Activated T-helper 1 cell treated with anti-CD3 and anti-CD28 coated beads, Interleukin-12 subunit alpha, Interleukin-12 subunit beta, Interleukin-2, Interleukin-4 antibody, amounts not matched to agents 30 ng/mL and 10 ng/mL and 1 ng/mL, durations not matched to agents 14 hours and 24 hours and 36 hours (primary cell): ENCODE measurements at places on chromosomes 4 and X. TPM values are rescaled to one million over a fixed set of nuclear protein-coding genes. Genes with fewer than 3 reads are reported as not detected.

CORIN gene
- total RNA-seq = not detected in 2 replicates

INTS6L gene
- 38.3 and 38.7 TPM in 2 replicates for total RNA-seq

APLN gene
- 0.12 and 0.26 TPM in 2 replicates for total RNA-seq

CT55 gene
- total RNA-seq = not detected in 2 replicates

CLTRN gene
- 0.17 TPM in 1 of 2 replicates, not detected in the other for total RNA-seq

IL1RAPL2 gene
- total RNA-seq = not detected in 2 replicates

DNA sequence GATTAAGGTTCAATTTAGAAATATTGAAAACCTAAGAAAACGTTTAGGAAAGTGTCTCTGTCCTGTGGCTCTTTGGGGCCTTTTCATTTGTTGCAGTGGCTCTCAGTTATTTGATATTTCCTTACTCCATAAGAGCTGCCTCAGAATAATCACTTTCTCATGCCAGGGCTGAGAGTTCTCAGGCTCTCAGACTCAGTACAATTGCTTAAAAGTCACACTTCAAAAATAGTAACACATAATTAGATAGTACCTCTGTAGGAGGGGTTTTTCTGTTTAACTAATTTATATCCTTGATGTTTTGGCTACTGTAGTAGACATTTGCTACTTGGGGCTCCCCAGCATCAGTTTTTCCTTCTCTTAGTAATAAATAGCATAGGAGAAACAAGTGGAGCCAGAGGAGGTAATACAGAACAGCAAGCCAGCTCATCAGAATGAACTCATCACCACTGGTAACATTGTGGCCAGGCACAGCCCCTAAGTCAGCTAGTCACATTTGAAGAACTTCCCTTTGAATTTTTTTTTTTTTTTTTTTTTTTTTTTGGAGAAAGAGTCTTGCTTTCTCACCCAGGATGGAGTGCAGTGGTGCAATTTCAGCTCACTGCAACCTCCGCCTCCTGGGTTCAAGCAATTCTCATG is 8.0 kb upstream of the HNRNPD start:
- peaks cover 5% of the 10 kb centered on the region for H3K4me1 ChIP-seq
- H3K27ac ChIP-seq = no peak overlapping the region
- H3K27me3 ChIP-seq = peaks cover 7% of the 10 kb centered on the region
- peaks cover 5% of the 10 kb centered on the region for H3K36me3 ChIP-seq
- H3K4me3 ChIP-seq = no peak overlapping the region

DNA sequence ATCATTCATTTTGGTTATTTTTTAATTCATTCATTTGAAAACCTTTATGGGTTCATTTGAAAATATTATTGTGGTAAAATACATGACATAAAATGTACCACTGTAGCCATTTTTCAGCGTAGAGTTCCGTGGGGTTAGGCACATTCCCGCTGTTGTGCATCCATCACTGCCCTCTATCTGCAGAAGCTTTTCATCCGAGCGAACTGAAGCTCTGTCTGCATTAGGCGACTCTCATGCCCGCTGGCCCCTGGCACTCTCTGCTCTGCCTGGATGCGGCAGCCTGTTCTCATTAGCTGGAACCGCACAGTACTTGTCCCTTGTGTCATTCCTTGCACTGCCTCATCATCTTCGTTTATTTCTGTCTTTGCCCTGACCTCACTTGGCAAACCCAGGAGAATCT is 17.5 kb downstream of the CFAP99 start:
- H3K36me3 ChIP-seq = no peaks in the 10 kb centered on the region
- no peak overlapping the region for H3K4me3 ChIP-seq

DNA sequence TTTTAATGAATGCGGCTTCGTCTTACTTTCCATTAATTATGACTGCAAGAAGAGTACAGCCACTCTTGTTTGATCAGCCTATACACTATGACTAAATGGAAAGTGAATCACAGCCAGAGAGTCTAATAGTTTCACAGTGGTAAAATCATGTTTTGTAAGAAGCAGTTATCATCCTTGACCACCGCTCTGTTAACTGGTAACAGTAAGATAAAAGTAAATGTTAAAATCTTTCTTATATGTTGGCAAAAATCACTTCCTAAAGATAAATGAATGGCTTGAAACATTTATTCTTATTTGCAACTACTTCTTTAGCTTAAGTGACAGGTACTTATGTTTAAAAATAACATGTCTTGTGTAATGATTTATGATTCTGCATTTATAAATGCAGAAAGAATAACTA is 13.2 kb downstream of the GALNT7 start:
- H3K27me3 ChIP-seq = no peaks in the 10 kb centered on the region
- H3K36me3 ChIP-seq = no peaks in the 10 kb centered on the region
- H3K4me3 ChIP-seq = no peak overlapping the region
- DNase-seq = no peak
- H3K4me1 ChIP-seq = peaks cover 12% of the 10 kb centered on the region

- no peaks in the 10 kb centered on the region for H3K27me3 ChIP-seq
- H3K27ac ChIP-seq = no peak overlapping the region
Measured at GRCh38 chr4:141905751-141906150, 269.4 kb downstream of the IL15 start.

- DNase-seq = no peak
- no peak overlapping the region for H3K27ac ChIP-seq
- H3K4me1 ChIP-seq = no peaks in the 10 kb centered on the region
- H3K27me3 ChIP-seq = no peaks in the 10 kb centered on the region
Measured at GRCh38 chr4:4408132-4408523, 21.2 kb downstream of the NSG1 start.

DNA sequence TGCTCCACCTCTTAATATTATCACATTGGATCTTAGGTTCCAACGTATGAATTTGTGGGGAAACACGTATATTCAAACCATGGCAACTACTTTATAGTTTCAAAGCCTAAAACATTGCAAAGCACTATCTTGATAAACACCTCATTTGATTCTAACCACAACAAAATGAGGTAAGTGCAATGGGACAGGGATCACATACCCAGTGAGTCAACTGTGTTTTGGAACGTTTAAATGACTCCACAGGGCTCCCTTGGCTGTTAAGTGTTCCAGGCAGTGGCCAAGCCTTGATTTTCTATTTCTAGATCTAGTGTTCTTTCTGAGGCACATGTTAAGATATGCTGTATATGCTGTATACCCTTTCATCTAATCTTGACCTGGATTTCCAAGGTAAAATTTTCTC is 54.5 kb upstream of the C1QTNF7 start:
- no peak for DNase-seq
- H3K4me1 ChIP-seq = peaks cover 50% of the 10 kb centered on the region
- no peak overlapping the region for H3K4me3 ChIP-seq
- H3K36me3 ChIP-seq = no peaks in the 10 kb centered on the region
- H3K27me3 ChIP-seq = peaks cover 2% of the 10 kb centered on the region

DNA sequence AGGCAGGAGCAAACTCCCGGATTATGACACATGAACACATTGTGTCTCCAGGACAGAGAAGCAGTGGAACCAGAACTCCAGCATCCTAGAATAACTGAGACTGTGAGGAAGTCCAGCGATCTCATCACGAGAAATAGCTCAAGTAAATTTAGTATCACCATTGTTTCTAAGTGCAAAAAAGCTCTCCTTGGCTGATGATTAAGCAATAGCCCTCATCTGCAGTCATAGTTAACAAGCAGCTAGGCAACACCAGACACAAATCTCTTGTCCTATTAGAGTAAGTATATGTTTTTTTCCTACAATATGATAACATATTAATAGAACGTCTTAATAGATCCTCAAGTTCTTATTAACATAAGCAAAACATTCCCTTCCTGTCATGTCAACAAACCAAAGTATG is 2.4 kb upstream of the CFAP299 start:
- no peak for DNase-seq
- H3K4me1 ChIP-seq = peaks cover 7% of the 10 kb centered on the region
- peaks cover 24% of the 10 kb centered on the region for H3K27me3 ChIP-seq
- H3K4me3 ChIP-seq = no peak overlapping the region
- H3K27ac ChIP-seq = no peak overlapping the region
- no peaks in the 10 kb centered on the region for H3K36me3 ChIP-seq

DNA sequence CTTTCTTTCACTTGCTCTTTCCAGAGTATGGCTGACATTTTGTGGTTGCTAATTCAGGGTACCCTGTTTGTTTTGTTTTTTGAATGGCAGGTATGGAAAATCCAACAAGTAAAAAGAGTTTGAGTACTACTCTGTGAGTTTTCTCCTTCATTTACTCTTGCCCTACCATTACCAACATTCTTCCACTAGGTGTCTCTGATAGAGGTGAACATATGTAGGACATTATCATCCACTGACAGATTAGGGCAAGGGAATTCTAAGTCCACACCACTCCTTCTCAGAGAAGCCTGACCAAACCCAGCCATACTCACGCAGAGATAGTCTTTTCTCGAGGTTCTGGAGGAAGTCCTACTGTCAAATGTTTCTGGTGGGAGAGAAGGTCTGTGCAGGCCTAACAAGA is 36.7 kb upstream of the HDAC8 start:
- H3K27ac ChIP-seq = no peak overlapping the region
- no peaks in the 10 kb centered on the region for H3K27me3 ChIP-seq
- H3K4me3 ChIP-seq = no peak overlapping the region
- peaks cover 14% of the 10 kb centered on the region for H3K4me1 ChIP-seq
- H3K36me3 ChIP-seq = peaks cover 3% of the 10 kb centered on the region

DNA sequence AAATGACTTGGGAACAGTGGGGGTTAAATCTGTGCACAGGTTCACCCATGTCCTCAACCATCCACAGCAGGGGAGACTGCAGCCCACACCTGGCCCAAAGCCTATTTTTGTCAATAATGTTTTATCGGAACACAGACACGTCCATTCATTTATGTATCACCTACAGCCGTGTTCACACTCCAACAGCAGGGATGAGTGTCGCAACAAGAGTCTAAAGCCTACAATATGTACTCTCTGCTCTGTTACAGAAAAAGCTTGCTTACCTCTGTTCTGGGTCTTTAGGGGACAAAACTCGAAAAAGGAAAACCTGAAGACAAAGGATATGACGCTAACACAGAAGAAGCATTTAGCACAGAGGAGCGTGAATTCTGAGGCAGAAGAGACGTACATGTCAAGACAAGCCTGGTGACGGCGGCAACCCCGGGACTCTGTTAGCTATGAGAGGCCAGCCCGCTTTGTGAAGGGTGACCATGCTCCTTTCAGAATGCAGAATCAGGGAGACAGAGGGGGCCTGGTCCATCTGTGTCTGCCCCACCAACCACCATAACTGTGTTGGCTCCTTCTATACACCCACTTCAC is 45.5 kb downstream of the AFAP1 start:
- H3K36me3 ChIP-seq = no peaks in the 10 kb centered on the region
- DNase-seq = no peak
- no peak overlapping the region for H3K4me3 ChIP-seq
- no peaks in the 10 kb centered on the region for H3K27me3 ChIP-seq
